ENCODE measurements at places on chromosomes 11 and 22.

- DNase-seq = no peak
These were observed 532.2 kb upstream of the CCDC90B start for GRCh38 chr11:83818349-83818748.

DNA sequence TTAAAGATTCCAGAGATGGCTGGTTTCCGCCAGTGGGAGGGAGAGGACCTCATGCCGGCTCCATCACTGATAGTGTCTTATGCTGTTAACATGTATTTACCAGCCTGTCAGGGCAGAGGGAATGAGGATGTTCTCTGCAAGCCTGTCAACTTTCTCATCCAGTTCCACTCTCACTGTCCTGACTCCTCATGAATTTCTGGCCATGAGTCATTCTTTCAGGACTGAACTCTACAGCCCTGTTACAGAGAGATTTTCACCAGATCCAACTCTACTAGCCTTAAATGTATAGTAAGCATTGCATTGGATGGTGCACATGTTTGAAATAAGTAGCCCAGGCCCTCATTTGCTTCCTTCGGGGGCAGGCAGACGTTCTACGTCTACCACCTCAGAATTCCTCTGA is 387.7 kb downstream of the TMEM135 start:
- DNase-seq = no peak

GRCh38 chr11:132123854-132124835 is 753.7 kb downstream of the NTM start:
- DNase-seq = no peak

DNA sequence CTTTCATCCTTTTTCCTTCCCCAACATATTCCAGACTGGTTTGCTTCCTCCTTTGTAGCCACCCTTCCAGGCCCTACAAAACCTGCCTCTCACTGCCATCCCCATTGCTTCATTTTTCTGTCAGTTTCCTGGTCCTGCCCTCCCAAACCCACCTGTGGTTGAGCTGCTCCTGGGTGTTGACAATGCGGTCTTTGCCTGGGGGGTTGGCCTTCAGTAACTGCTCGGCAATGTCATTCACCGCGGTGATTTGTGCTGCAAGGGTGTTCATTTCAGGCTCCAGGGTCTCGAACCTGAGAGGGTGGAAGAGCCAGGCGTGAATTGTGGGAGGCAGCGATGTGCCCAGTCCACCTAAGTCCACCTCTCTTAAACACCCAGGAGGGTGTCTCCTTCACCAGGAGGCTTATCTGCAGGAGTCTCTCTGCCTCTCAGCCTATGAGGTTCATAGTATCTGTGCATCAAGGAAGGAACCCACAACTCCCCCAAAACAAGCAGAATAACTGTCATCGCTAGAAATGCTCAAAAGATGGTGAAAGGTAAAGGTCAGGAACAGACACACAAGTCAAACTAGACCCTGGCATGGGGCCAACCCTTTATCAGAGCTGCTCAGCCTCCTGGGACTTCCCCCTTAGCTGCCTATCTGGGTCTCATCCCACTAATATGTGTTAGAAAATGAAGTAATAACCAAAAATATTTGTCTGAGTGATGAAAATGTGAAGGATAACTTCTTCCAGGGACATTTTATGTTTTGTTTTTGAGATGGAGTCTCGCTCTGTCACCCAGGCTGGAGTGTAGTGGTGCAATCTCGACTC is 23.9 kb upstream of the RBM4B start:
- no peak for DNase-seq

DNA sequence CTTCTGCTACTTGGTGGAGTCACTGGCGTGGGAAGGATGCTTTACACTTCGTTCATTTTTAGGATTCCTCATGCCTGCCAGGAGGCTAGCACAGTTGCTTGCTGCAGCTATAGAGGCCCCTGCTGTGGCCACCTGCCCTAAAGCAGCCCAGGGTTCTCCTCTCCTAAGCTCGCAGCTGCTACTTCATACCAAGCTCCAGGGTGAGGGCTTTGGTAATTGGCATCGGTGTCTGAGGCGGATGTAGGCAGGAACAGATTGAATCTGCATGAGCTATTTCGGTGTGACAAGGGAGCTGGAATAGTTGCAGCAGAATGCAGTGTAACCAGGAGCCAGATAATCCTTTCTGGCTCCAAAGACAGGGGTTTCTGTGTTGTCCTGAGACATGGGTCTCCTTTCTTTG is 133.1 kb downstream of the MICAL2 start:
- no peak for DNase-seq

DNA sequence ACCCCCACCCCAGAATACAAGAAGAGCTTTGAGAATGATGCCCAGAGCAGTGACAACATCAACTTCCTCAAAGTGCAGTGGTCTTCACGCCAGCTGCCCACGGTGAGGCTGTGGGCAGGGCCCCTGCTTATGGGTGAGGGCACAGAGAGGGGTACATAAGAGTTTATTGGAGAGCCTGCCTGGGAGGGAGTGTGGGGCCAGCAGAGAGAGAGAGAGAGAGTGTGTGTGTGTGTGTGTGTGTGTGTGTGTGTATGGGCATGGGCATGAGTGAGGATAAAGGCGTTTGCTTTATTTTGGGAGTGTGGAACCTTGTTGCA is 9.5 kb downstream of the PHOX2A start:
- no peak for DNase-seq

DNA sequence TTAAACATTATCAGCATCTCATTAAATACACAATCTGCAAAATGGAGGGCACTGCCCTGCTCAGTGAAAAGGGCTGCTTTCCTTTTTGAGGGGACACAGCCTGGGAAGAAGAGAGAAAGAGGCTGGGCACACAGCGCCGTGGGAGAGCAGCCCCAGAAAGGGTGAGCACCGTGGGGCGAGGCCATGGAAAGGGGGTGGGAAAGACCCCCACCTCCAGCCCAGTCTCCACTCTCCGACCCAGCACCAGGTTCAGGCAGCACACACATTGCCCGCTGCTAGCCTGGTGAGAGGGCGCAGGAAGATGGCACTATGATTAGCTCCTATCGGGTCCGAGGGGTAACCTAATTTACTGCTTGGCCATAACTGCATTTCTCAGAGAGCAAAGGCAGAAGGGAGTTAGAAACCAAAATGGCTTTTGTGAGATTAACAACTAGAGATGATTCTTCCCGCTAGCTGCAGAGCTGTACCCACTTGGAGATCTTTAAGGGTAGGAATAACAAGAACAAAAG is 104.0 kb upstream of the BID start:
- DNase-seq = no peak

- no peak for DNase-seq
These were observed 15.1 kb downstream of the UQCR10 start for GRCh38 chr22:29782061-29782845.

GRCh38 chr22:27213294-27213693 is 555.9 kb downstream of the MIAT start:
- DNase-seq = no peak

GRCh38 chr22:38776086-38776485 is 17.9 kb downstream of the DNAL4 start:
- no peak for DNase-seq

DNA sequence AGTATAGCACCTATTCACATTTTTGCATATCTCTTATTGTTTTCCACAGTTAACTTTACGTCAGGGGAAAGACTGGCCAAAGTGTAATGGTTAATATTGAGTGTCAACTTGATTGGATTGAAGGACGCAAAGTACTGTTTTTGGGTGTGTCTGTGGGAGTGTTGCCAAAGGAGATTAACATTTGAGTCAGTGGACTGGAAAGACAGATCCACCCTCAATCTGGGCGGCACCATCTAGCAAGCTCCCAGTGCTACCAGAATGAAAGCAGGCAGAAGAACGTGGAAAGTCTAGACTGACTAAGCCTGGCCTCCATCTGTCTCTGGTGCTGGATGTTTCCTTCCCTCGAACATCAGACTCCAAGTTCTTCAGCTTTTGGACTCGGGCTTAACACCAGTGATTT is 1900.7 kb upstream of the RAG2 start:
- no peak for DNase-seq

DNA sequence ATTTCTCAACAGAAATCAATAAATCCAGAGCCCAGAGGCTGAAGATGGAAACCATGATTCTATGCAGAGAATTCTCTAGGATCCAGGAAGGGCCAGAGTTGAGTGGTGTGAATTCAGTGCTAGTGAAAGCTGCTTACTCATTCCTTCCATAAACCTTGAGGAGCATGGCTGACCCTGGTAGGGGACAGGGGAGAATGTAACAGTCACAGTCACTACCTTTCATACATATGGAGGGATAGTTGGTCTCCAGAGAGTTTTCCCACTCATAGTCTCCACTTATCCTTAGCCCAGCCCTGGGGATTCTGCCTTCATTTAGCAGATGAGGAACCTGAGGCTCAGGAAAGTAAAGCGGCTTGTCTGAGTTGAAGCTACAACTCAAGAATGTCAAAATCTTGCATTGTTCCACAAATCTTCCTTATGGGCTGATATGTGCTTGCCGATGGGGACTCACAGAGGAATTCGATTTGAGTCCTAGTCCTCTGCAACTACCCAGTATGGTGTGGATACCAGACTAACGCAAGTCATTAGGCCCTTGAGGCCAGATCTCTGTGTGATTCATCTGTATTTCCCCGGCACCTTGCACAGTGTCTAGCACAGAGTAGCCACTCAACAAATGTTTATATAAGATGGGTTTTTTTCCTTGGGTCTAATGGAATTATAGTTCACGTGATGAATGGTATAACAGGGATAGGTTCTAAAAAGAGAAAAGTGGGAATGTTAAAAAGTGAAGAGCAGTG is 3.7 kb upstream of the ANAPC15 start:
- DNase-seq = no peak

DNA sequence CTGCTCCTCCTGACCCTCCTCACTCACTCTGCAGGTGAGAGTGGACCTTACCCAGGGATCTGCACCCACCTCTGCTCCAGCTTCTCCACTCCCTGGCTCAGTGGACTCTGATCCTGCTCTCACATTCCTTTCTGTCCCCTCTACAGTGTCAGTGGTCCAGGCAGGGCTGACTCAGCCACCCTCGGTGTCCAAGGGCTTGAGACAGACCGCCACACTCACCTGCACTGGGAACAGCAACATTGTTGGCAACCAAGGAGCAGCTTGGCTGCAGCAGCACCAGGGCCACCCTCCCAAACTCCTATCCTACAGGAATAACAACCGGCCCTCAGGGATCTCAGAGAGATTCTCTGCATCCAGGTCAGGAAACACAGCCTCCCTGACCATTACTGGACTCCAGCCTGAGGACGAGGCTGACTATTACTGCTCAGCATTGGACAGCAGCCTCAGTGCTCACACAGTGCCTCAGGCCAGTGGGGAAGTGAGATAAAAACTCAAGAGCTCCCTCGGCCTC is 29.7 kb upstream of the VPREB1 start:
- no peak for DNase-seq

- DNase-seq = no peak
These were observed 130.1 kb upstream of the ZC3H12C start for GRCh38 chr11:109963101-109963500.

GRCh38 chr11:68127714-68128681 is 6.8 kb upstream of the CHKA start:
- DNase-seq = no peak

DNA sequence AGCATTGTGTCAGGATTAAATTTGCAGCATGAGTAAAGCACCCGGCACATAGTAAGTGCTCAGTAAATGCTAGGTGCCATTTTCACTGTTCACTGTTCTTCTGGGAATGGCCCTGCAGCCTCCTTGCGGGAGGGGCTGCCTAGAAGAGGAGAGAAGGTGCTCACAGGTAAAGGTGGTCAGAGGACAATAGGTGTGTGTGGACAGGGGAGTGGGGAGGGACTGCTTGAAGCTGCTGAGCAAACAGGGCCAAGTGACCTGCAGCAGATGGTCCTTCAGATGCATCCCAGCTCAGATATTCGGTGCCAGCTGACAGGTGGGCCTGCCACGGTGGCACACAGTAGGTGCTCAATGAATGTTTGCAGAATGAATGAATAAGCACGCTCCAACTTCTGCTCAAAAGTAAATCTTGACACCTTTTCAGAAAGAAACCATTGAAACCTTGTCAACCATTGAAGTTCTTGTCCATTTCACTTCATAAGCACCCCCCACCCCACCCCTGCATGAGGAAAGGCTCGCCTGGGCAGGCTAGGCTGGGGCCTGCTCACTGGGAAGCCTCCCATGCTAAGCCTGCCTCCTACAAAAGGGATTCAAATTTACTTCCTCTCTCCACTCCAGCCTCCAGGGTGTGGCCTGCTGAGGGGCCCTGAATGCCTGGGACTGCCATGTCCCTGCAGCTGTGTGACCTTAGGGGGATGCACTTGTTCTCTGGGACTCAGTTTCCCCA is 1.6 kb downstream of the KIAA0930 start:
- no peak for DNase-seq

GRCh38 chr11:27209562-27210005 is 153.4 kb downstream of the CCDC34 start:
- no peak for DNase-seq

DNA sequence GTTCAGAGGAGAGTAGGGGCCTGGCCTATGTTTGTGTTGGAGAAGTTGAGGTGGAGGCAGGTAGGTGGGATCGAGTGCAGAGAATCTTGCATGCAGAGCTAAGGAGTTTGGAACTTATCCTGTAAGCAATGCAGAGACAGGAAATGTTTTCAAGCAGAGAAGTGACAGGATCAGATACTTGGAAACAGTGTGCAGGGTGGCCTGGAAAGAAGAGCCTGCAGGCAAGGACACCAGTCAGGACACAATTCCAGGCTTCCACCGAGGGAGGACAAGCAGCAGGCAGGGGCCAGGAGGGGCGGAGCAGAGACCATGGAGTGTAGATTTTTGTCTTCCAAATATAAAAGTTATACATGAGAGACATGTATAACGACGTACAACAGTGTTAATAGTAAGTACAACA is 26.9 kb upstream of the CECR2 start:
- DNase-seq = no peak

DNA sequence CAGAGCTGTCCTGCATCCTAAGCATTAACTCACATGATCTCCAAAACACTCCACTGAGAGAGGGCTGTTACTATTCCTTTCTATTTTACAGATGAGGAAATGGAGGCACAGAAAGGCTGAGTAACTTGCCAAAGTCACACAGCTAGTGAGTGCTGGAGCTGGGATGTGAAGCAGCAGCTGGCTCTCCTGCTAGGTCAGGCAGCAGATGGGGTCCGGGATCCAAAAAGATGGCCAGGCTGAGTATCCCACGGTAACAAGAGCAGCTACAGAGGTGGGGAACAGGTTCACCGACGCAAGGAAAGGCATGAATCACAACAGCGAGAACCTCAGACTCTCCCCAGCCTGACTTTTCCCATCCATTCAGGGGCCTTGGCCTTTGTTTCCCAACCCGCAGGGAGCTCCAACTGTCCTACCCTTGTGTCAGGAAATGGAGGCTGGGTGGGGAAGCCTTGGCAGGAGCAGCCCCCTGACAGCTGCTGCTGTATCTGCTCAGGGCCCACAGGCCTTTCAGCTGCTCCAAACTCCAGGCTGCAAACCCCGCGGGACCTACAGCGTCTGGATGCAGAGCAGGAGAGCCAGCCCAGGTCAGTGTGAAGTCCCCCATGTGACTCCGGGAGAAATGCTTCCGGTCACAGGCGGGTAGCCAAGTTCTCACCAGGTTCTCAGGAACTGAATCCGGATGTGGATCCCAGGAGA is 29.5 kb downstream of the DKK3 start:
- no peak for DNase-seq

Data from stimulated activated CD4-positive, alpha-beta T cell treated with anti-CD3 and anti-CD28 coated beads, Interleukin-12 subunit alpha, Interleukin-12 subunit beta, amount 100 ng/mL, for 24 hours (primary cell).